Progenitor cell of endocrine pancreas (in vitro differentiated cells): ENCODE measurements at places on chromosomes 13 and 19. TPM values are rescaled to one million over a fixed set of nuclear protein-coding genes. Genes with fewer than 3 reads are reported as not detected.

Gene PGLYRP1
- total RNA-seq, result not detected in 2 replicates

Gene ATP4B
- not detected in 2 replicates for total RNA-seq

Gene CEACAM4
- not detected in 2 replicates for total RNA-seq

DNA sequence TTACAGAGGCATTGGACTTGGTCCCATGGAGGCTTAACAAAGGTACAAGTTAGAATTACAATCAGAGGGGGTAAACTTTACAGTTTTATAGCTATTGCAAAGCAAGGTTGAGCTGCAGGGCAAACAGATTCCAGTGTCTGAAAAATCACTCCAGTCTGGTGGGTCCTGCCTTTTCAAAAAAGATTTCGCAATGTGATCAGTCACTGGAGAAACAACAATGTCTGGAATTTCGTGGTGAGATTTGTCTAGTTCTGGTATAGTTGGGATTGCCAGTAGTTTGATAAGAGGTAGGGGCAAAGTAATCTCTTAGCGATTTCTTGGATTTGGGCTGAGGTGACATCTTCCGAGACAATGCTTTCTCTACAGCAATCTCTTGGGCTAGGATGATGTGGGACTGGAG, 1198.2 kb upstream of the PCDH9 start:
- DNase-seq, result no peak

DNA sequence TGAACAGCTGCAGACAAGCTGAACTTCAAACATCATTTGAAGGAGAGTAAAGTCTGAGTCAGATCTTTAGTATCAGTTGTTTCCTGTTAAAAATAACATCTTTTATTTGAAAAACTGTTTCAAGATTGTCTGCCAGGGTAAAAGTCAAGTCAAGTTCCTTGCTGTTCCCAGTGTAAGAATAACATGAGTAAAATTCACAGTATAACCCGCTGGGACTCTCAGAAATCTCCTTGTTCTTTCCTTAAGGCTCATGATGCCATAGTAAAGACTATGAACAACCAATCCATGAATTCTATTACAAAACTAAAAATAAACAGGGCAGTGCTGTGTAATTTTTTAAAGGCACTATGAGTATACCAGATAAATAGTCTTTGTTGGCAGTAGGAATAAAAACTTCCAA, 112.9 kb downstream of the IRS2 start:
- DNase-seq, result no peak
